ENCODE measurements at places on chromosomes 12 and 14.
A peak's percentile ranks its signal among the peaks of the same experiment; 100 is the strongest.

DNA sequence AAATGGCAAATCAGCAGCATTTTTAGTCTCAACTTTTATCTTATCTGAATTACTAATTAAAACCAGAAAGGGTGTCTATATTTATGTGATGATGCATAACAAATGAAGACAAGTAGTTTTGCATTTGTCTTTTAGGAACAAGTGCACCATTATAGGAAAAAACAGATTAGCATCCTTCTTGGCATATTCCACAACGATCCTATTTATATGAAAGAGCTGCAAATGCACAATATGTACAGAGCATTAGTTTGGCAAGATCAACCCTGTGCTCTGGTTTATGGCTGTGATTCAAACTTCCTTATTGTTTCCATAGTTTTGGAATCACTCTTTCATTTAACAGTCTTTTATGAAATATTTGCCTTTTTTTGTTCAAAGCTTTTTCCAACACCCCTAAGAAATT is 486.8 kb downstream of the KCNH5 start:
- H3K36me3 ChIP-seq, result no peaks in the 10 kb centered on the region
- DNase-seq, result no peak
- H3K4me1 ChIP-seq, result no peaks in the 10 kb centered on the region
- H3K4me3 ChIP-seq, result no peak overlapping the region

GRCh38 chr14:103361867-103362266 is 23.3 kb upstream of the MARK3 start:
- H3K36me3 ChIP-seq, result no peaks in the 10 kb centered on the region
- no peaks in the 10 kb centered on the region for H3K27me3 ChIP-seq
- no peak overlapping the region for H3K27ac ChIP-seq
- no peak for DNase-seq

GRCh38 chr14:54483073-54483745 is 5.6 kb downstream of the GMFB start:
- no peak for DNase-seq
- no peak overlapping the region for H3K4me3 ChIP-seq
- H3K27me3 ChIP-seq, result no peaks in the 10 kb centered on the region
- H3K36me3 ChIP-seq, result peaks cover 11% of the 10 kb centered on the region

DNA sequence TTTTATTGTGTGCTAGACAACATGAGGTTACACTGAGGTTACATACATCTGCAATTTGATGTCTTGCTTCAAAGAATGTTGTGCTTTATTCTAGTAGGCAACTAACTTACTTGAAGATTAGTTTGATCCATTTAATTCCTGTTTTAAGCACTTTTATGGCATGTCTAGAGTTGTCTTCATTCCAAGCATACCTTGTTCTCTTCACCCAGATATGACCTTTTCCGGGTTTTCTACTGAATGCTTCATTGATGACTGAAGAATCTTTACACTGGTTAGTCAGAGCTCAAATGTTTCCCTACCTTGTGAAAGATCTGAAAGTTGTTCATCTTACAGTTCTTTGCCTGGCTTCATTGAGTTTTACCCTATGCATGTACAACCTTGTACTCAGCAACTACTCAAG is 274.0 kb upstream of the KITLG start:
- H3K4me1 ChIP-seq, result no peaks in the 10 kb centered on the region
- H3K4me3 ChIP-seq, result no peak overlapping the region
- H3K27me3 ChIP-seq, result no peaks in the 10 kb centered on the region
- H3K36me3 ChIP-seq, result no peaks in the 10 kb centered on the region

DNA sequence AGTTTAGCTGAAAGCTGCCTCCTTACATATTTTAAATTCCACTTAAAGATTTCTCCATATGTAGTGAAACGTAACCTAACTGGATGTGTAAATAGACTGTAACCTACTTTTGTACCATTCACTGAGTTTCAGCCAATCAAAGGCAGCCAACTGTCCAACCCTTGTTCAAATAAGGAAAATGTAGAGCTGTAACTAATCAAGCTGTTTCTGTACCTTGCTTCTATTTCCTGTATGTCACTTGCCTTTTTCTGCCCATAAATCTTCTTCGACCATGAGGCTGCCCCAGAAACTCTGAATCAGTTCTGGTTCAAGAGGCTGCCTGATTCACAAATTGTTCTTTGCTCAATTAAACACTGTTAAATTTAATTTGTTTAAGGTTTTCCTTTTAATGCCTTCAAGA is 6.3 kb downstream of the SLC7A8 start:
- H3K4me3 ChIP-seq, result no peak overlapping the region
- DNase-seq, result peak; percentile 52
- H3K27me3 ChIP-seq, result no peaks in the 10 kb centered on the region
- H3K36me3 ChIP-seq, result no peaks in the 10 kb centered on the region

DNA sequence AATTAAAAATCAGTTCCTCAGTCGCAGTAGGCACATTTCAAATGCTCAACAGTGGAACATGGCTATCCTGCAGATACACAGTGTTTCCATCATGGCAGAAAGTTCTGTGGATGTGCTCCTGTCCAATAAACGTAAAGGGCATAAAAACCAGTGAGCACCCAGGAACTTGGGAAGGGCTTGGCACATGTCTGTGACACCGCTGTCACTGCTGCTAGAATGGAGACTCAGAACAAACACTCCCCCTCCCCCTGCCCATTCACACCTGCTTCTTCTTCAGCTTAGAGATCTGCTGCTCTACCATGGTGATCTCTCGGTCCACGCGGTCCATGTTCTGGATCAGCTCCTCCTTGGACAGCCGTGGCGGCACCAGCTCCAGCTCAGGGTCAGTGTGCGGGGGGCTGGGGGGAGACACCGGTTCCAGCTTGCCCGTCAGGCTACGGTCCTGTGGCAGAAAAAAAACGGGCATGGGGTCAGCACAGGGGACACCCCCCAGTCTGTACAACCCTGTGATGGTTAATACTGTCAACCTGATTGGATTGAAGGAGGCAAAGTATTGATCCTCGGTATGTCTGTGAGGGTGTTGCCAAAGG is 94.6 kb downstream of the NCOR2 start:
- H3K36me3 ChIP-seq, result peaks cover 90% of the 10 kb centered on the region
- DNase-seq, result no peak
- H3K4me3 ChIP-seq, result no peak overlapping the region

DNA sequence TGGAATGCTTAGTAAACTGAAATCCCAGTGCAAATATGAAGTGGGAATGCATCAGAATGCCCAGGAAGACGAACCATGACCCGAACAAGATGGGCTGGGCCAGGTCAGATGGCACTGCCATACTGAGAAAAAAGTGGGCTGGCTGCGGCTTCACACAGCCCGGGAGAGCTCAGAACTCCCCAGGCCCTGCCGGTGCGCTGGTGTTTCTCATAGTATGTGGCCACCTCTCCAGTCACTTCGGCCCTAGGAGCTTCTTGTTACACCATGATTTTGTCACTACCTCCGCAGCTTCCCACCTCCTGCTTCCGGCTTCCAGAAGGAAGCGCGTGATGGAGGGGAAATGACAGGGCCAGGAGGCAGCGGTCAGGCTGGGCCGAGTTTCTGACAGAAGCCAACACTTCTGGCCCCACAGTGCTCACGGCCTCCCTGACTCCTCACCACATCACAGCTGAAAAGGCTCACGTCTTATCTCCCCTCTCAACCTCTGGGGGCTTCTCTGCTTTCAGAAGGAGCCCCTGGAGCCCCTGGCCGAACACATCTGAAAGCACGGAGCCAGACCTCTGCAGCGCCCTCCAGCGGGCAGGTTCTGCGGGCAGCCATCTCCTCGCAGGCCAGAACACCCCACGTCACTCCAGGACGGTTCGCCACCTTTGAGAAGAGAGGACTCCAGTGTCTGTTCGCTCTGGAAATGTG is 30.7 kb downstream of the DAD1 start:
- no peaks in the 10 kb centered on the region for H3K27me3 ChIP-seq
- no peak for DNase-seq
- peak overlapping the region; percentile 85 for H3K27ac ChIP-seq
- H3K4me3 ChIP-seq, result no peak overlapping the region
- H3K4me1 ChIP-seq, result peaks cover 67% of the 10 kb centered on the region

GRCh38 chr14:105527826-105528585 is 1.6 kb downstream of the TMEM121 start:
- peaks cover 41% of the 10 kb centered on the region for H3K4me1 ChIP-seq
- H3K27me3 ChIP-seq, result peaks cover 67% of the 10 kb centered on the region

GRCh38 chr14:20587489-20588154 is at the start of gene RNASE11:
Gene RNASE11 (minus strand): TSS chr14:20588001.
- no peak within 1 kb of the TSS for H3K4me3 ChIP-seq
- no peaks in the 10 kb centered on the region for H3K27me3 ChIP-seq
- no peak within 1 kb of the TSS for H3K27ac ChIP-seq
- H3K36me3 ChIP-seq, result no peaks in the 10 kb centered on the region
- DNase-seq, result no peak

DNA sequence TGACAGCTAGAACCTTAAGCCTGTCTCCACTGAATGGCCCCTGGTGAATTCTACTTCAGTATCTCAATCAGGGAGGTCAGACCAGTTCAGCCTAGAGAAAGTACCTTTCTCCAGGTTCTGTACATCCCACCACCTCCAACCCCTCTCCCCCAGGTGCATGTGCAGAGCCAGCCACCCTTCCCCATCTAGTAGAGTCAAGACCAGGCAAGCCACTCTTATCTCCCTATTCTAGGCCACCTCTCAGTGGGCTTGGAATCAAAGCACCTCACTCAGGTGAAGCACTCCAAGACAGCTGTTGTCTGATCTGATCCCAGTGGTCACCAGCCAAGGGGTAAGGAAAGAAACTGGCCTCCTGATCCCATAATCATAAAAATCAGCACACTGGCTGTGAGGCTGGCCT is 340.9 kb downstream of the BCL11B start:
- H3K36me3 ChIP-seq, result no peaks in the 10 kb centered on the region
- H3K4me1 ChIP-seq, result no peaks in the 10 kb centered on the region
- H3K27me3 ChIP-seq, result no peaks in the 10 kb centered on the region
- no peak overlapping the region for H3K4me3 ChIP-seq
- H3K27ac ChIP-seq, result no peak overlapping the region
- DNase-seq, result no peak

DNA sequence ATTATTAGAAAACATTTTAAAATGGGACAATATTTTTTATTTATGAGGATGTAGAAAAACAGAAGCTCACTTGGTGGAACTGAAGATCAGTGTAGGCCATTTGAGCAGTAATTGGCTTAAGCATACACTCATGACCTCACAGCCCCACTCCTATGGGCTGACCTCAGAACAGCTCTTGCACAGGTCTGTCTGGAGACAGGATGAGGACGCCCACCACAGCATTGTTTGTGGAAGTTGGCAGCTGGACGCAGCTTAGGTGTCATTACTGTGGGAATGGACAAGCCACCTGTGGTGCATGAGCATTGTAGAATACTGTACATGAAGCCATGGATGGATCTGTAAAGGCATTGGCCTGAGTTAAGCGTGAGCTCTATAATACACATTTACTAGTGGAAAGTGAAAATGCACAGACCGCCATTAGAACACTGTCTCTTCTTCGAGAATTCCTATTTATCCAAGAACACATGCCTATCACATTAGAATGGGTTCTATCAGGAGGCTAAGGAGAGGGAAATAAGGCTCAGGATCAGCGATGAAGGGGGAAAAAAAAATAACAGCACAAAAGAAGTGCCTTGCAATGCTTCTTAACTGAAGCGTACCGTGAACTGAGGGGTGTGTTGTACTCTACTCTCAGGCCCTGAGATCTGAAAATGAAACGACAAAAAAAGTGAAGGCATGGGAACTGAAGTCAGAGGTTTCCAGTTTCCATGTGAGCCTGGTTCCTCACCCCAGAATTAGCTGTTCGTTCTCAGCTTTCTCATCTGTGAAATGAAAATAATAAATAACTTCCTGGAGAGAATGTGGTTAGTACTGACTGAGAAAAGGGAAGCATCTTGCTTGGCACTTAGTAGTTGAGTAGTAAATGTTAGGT is 33.6 kb downstream of the KCNA1 start:
- no peaks in the 10 kb centered on the region for H3K27me3 ChIP-seq
- H3K4me1 ChIP-seq, result no peaks in the 10 kb centered on the region
- no peak overlapping the region for H3K4me3 ChIP-seq
- H3K36me3 ChIP-seq, result no peaks in the 10 kb centered on the region
- no peak overlapping the region for H3K27ac ChIP-seq
- DNase-seq, result no peak

DNA sequence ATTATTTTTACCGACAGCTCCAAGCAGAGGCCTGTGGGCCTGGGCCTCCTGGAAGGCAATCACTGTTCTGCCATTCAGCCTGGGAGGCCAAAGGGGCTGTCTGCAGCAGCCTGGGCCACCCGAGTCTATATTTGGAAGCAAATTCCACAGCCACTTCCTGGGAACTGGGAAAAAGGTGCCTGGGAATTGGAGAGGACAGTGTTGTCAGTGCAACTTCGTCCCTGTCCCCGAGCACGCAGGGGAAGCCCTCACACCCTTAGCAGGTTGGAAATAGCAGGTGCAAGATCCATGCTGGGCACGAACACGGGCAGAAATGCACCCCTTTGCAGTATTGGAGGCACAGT is 9.6 kb upstream of the TBX5 start:
- H3K27me3 ChIP-seq, result peaks cover 29% of the 10 kb centered on the region
- H3K27ac ChIP-seq, result no peak overlapping the region
- H3K4me1 ChIP-seq, result no peaks in the 10 kb centered on the region

- DNase-seq, result peak; percentile 75
- H3K27me3 ChIP-seq, result no peaks in the 10 kb centered on the region
Measured at GRCh38 chr12:101570047-101570446, 24.7 kb upstream of the MYBPC1 start.

GRCh38 chr14:92599811-92600210 is 86.2 kb downstream of the RIN3 start:
- H3K4me1 ChIP-seq, result no peaks in the 10 kb centered on the region
- no peaks in the 10 kb centered on the region for H3K36me3 ChIP-seq
- peak overlapping the region; percentile 87 for H3K27ac ChIP-seq
- no peak for DNase-seq

GRCh38 chr12:89476232-89476631 is 48.4 kb downstream of the GALNT4 start:
- no peak for DNase-seq
- H3K27ac ChIP-seq, result no peak overlapping the region
- no peaks in the 10 kb centered on the region for H3K36me3 ChIP-seq
- no peak overlapping the region for H3K4me3 ChIP-seq
- H3K27me3 ChIP-seq, result no peaks in the 10 kb centered on the region
- H3K4me1 ChIP-seq, result peaks cover under 1% of the 10 kb centered on the region

DNA sequence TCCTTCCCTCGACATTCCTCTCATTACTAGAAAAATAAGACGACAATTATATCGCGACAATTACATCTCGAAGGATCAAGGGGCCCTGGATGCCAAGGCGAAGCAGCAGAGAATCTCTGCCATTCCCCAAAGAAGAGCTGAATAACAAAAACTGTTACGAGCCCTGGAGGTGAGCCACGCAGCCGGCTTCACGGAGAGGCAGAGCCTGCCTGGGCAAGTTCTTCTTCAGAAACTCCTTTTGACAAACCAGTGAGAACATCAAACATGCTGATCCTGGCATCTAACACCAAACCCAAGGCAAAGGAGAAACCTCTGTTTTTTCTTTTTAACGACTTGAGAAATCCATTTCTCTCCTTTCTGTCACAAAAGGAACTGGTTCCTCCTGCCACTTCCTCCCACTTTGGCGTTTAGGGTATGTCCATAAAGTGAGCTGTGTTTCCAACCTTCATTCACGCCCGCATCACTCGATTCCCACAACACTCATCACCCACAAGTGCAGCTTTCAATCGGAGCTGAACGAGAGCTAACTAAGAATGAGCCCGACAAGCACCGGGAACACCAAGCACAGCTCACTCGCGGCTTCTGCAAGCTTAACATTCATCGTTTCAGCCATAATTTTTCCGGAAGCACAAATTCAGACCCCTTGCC is 21.5 kb downstream of the CCDC88C start:
- no peaks in the 10 kb centered on the region for H3K36me3 ChIP-seq
- H3K27ac ChIP-seq, result no peak overlapping the region
- no peak overlapping the region for H3K4me3 ChIP-seq
- H3K4me1 ChIP-seq, result peaks cover 59% of the 10 kb centered on the region
- no peak for DNase-seq

Measured in stomach (tissue), 19 donors.